HuH-7.5 (cell line): ENCODE measurements at places on chromosomes 13 and 19.

DNA sequence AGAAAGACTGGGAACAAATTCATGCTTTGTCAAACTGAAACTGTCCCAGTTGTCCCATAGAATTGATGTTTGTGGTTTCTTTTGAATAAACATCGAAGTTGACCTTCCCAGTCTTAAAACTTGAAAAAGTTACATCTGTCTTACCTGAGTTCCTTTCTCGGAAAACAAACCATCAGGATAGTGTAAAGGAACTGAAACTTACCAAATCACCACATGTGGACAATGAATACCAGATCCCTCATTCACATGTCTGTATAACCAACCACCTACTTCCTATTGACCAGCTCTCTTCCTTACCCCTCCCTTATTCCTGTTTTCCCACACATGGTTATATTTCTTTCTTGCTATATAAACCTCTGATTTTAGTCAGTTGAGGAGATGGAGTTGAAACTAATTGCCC lies 791.7 kb upstream of the PCDH20 start:
- no peak for DNase-seq

DNA sequence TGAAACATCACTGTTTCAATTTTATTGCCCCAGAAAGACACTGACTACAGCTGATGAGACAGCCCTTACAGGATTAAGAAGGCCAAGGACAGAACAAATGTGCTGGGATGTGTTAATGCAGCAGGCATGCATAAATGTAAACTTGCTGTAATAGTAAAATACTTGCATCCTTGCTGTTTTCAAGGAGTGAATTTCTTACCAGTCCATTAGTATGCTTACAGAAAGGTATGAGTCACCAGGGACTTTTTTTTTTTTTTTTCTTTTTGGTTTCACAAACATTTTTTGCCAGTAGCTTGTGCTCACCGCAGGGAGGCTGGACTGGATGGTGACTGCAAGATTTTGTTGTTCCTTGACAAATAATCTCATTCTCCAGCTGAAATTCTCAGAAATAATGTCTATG lies 55.1 kb downstream of the GPR180 start:
- no peak for DNase-seq

- DNase-seq = no peak
Observed at GRCh38 chr19:48964205-48965039, 687 bp upstream of the FTL start.

DNA sequence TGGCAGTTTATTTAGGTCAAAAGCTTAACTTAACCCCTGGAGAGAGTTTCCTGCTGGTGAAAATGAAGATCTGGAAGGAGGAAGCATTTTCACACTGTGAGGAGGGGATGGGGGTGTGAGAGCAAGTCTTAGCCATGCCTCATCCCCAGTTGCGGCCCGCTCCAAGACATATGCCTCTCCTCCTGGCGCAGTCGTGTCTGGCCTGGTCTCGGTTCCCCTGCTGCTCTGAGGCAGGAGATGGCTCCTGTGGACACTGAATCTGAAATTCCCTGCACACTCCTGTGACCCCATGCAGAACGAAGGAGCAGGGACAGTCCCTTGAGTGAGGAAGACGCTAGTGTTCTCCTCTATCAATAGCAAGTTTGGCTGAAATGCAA lies 360 bp upstream of the ZNF69 start:
- DNase-seq = no peak

- no peak for DNase-seq
Observed at GRCh38 chr19:43439032-43439708, 24.5 kb downstream of the TEX101 start.

DNA sequence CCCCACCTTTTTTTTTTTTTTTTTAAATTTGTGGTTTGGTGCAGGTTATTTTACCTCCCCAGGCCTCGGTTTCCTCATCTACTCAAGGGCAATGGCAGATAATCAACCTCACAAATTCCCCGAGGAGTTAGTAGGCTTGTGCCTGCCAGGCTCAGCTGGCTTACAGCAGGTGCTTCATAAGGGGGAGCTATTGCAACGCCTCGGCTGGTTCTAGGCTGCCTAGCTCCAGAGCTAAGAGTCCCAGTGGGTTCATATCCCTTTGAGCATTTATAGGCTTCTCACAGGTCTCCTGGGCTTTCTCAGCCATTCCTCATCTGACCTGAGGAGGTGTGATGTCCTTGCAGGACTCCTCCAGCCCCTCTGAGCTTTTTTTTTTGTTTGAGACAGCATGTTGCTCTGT lies 10.6 kb downstream of the BCKDHA start:
- DNase-seq = no peak

DNA sequence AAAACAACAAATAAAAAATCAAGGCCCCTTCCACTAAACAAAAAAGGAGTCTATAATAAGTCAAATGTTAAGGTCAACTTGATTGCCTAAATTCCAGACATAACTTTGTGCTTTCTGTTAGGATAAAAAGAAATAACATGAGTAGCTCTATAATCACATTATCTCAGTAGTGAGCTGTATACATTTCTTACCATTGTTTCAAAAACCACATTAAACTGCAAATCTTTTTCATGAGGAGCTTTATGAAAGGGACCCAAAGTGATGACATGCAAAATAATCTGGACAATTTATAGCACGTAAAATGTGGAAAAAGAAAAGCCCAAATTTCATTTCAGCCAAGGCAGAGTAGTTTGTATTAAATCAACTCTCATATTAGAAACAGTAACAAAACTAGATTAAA lies 269.2 kb downstream of the KLF12 start:
- no peak for DNase-seq

- DNase-seq = no peak
Observed at GRCh38 chr13:113144255-113144629, 14.2 kb upstream of the PROZ start.

GRCh38 chr13:30333616-30334015 lies 26.3 kb upstream of the KATNAL1 start:
- no peak for DNase-seq
